Activated CD4-positive, alpha-beta T cell treated with anti-CD3 and anti-CD28 coated beads, Interleukin-2, amount 10 ng/mL, durations not matched to agents 7 days and 5 days (primary cell): ENCODE measurements at places on chromosomes 5 and 9.

DNA sequence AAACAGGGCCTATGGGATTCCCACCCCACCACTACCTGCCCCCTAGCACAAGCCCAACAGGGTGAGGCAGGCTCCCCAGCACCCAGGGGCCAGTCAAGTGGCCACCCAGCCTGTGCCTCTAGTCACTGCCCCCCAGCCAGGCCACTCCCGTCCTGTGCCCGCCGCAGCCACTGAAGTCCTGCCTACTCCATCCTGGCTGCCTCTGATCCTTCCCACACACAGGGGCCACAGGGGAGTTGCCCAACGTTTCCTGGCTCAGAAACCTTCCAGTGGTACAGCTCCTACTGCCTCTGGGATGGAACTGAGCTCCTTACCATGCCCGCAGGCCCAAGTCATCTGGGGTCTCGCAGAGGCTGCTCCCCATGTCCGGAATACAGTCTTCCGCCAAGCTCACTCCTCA is 70.2 kb upstream of the STXBP1 start:
- no peak overlapping the region for H3K27ac ChIP-seq
- H3K4me1 ChIP-seq, result peaks cover 15% of the 10 kb centered on the region
- H3K4me3 ChIP-seq, result no peak overlapping the region
- no peaks in the 10 kb centered on the region for H3K27me3 ChIP-seq
- DNase-seq, result no peak

GRCh38 chr5:110088676-110089436 is 399.1 kb downstream of the MAN2A1 start:
- H3K36me3 ChIP-seq, result no peaks in the 10 kb centered on the region
- no peak overlapping the region for H3K4me3 ChIP-seq
- H3K27me3 ChIP-seq, result no peaks in the 10 kb centered on the region
- no peak overlapping the region for H3K27ac ChIP-seq
- H3K4me1 ChIP-seq, result peaks cover 14% of the 10 kb centered on the region
- DNase-seq, result no peak

GRCh38 chr5:76641514-76642120 is 18.4 kb upstream of the F2RL2 start:
- no peaks in the 10 kb centered on the region for H3K27me3 ChIP-seq
- no peak overlapping the region for H3K4me3 ChIP-seq
- peaks cover 22% of the 10 kb centered on the region for H3K4me1 ChIP-seq
- peaks cover 58% of the 10 kb centered on the region for H3K36me3 ChIP-seq
- peak; percentile 77 for DNase-seq

DNA sequence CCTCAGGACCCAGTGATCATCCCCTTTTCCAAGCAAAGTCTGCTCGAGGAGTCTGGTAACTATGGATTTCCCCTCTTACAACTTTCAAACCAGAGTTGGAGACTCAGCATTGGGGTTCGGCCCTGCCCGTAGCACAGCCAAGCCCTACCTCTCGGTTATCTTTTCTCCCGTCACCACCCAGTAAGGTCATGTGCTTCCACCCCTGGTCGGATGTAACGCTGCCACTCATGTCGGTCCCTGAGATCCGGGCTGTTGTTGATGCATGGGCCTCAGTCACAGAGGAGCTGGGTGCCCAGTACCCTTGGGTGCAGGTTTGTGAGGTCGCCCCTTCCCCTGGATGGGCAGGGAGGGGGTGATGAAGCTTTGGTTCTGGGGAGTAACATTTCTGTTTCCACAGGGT is 1.2 kb downstream of the GALT start:
- H3K27me3 ChIP-seq, result no peaks in the 10 kb centered on the region
- peak; percentile 15 for DNase-seq
- H3K27ac ChIP-seq, result peak overlapping the region; percentile 88
- peak overlapping the region; percentile 87 for H3K4me3 ChIP-seq
- peaks cover 51% of the 10 kb centered on the region for H3K4me1 ChIP-seq
